ENCODE measurements at places on chromosomes 3 and 15. TPM values are rescaled to one million over a fixed set of nuclear protein-coding genes. Genes with fewer than 3 reads are reported as not detected.

The SPTBN5 gene
- 1.9 TPM for total RNA-seq

The VILL gene
- total RNA-seq: 24.1 TPM

The IGSF11 gene
- total RNA-seq: 0.55 TPM

The TMC3 gene
- not detected for total RNA-seq

The IL5RA gene
- total RNA-seq: not detected

The IRAK2 gene
- 3.0 TPM for total RNA-seq

The ERICH6 gene
- 0.36 TPM for total RNA-seq

The SLC28A1 gene
- total RNA-seq: not detected

The MST1R gene
- total RNA-seq: 3.4 TPM

The MYLK gene
- total RNA-seq: not detected

The DISP2 gene
- 0.05 TPM for total RNA-seq

The LINGO1 gene
- not detected for total RNA-seq

The SCN11A gene
- total RNA-seq: 0.03 TPM

The LDHAL6B gene
- not detected for total RNA-seq

The TF gene
- total RNA-seq: 0.02 TPM

The MYH15 gene
- 0.07 TPM for total RNA-seq

The RAD51 gene
- 44.5 TPM for total RNA-seq

The ADPGK gene
- 94.5 TPM for total RNA-seq

The CCR8 gene
- total RNA-seq: 0.36 TPM

All from activated naive CD4-positive, alpha-beta T cell treated with anti-CD3 and anti-CD28 coated beads, Interleukin-2, amount 10 ng/mL, durations not matched to agents 5 hours and 36 hours (primary cell).